ENCODE measurements at places on chromosomes 12 and 14.

DNA sequence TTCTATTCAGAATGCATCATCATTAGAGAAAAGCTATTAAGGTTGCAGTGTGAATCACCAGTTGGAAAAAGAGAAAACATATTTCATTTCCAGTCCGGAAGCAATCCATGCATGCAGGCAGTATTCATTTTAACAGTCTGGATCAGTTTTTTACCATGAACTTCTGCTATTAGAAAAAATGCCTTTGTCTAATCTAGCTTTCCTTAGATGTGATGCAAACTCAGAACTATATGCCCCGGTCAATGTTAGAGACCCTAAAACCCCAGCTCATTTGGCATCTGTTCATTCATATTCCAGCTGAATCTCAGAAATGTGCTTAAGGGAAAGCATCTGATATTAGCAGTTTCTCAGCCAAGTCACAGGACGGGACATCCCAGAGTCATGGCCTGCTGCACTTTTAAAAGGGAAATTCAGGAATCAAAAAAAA is 8.5 kb downstream of the IRAK3 start:
- DNase-seq = no peak

DNA sequence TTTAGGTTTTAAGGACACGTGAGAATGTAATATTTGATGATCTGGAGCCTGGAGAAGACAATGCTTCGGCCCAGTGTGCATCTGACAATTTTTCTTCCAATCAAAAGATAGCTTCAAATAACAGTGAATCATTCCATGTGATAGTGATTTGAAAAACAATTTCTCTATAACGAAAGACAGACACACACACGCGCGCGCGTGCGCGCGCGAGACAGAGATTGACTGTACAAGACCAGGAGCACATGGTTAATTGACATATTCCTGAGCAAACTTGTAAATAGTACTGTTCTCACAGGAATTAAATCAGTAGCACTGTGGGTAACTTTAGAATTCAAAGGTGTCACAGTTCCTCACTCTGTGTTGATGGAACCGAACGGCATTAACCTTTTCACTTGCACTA is 287.5 kb upstream of the LMO3 start:
- DNase-seq = no peak

DNA sequence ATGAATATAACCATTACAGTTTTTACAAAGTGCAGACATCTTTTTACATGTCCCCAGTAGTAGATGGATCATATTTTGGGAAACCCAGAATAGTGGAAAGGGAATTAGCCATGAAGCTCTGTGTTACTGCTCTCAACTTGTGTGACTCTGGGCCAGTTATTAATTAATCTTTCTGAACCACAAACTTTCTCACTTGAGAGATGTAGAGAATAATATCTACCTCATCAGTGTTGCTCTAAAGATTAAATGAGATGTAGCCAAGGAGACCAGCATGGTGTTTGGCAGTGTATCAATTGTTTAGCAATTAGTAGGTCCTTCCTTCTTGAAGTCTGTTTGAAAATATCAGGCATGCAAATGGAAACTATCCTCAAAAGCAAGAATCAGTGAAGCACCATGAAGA is 169.2 kb downstream of the TMTC2 start:
- DNase-seq = no peak

- DNase-seq = no peak
Measured at GRCh38 chr14:68834816-68835215, 41.9 kb upstream of the ZFP36L1 start.

DNA sequence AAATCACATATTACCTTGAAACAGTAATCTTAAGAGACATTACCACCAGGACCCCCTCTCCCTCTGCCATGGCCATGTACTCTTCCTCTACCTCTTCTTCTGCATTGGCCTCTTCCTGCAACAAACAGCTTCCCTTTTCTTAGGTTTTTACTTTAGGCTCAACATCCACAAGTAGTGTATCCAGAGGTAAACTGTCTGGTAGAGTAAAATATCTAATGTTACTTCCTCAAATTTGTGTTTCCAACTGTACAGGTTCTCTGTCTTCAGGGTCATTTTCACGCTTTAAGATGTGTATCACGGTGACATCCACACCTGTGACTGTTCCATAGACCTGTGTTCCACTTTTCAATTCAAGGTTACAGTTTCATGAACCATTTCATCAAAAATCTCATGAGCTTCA is 13.4 kb downstream of the CDK17 start:
- DNase-seq = no peak

- peak; percentile 81 for DNase-seq
Measured at GRCh38 chr12:95182868-95183415, 34.3 kb downstream of the FGD6 start.

- DNase-seq = peak; percentile 12
Measured at GRCh38 chr14:92449404-92450181, 64.0 kb upstream of the RIN3 start.

GRCh38 chr12:53051058-53051880 is 1.4 kb downstream of the TNS2 start:
- peak; percentile 91 for DNase-seq

- no peak for DNase-seq
Measured at GRCh38 chr14:103593577-103593976, 30.8 kb downstream of the COA8 start.

GRCh38 chr12:103956509-103957027 is 9.1 kb upstream of the TDG start:
- DNase-seq = no peak

DNA sequence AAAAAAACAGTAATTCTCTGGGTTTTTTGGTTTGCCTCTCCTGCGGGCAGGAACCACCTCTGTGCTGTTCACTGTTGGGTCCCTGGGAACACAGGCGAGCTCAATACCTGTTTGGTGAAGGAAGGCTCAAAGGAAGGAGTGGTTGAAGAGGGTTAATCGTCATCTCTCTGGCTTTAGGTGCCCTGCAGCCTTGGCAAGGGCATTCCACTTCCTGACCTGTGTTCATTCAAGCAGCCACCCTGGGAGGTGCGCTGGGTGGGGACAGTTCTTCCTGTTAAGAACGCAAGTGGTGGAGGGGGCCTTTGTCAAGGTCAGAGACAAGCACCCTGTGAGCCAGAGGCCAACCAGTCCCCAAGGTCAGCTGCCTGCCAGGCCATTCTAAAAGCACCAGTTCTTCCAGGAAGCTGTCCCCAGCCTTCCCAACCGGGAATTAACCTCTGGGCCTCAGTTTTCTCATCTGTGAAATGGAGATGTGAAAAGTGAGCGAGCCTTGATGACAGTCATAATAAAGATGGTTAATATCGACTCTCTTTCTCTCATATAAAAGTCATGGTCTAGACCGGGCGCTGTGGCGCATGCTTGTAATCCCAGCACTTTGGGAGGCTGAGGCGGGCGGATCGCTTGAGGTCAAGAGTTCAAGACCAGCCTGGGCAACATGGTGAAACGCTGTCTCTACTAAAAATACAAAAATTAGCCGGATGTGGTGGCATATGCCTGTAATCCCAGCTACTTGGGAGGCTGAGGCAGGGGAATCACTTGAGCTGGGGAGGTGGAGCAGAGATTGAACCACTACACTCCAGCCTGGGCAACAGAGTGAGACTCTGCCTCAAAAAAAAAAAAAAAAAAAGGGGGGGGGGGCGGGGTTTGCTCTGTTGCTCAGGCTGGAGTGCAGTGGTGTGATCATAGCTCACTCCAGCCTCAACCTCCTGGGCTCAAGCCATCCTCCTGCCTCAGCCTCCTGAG is 6.1 kb downstream of the RHOF start:
- DNase-seq = no peak

DNA sequence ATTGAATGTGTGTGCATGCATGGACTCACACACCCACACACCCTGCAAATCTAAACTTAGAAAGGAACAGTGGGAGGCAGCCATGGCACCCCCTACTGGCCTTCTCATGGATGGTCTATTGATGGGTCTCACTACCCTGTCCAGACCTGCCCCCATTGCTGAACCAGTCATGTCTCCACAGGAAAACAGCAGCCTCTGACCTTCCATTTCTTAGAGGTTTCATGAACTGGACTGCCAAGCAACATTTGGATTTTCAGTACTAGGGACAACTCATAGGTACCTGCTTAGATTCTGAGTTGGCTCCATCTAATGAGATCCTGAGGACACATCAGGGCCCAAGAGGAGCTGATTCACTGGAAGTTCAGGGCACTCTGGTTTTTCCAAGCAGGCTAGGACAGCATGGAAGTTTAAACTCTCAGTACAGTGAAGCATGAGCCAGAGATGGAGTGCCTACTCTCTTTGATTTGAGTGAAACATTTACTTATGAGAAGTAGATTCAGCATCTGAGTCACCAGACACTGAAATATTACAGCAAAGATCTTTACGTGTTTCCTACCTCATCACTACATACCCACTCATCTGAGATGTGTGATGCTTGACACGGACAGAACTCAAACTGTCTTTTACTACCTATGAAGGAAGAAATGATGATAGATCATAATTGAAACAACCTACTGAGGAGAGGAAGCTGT is 98.9 kb upstream of the PLEKHG7 start:
- DNase-seq = no peak

GRCh38 chr14:34060651-34060999 is 109.8 kb upstream of the EGLN3 start:
- DNase-seq = no peak

DNA sequence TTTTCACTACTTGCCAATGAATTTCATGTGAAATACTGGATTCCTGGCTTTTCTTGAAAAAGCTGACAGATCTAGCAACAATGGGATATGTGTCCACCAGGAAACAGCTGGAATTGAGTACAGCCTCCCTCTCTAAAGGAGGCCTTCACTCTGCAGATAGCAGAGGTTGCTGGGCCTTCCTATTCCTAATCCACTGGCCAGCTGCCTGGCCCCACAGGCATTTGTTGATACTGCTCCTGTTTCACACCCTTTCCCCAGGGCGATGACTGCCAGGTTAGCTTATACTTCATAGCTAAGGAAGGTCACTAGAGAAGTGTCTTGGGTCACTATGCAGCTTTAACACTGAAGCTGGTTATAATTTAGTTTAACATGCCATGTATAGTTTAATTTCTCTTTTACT is 87.5 kb upstream of the PDZRN4 start:
- peak; percentile 4 for DNase-seq

GRCh38 chr12:12890543-12891079 is 751 bp upstream of the GPRC5A start:
- peak; percentile 75 for DNase-seq

DNA sequence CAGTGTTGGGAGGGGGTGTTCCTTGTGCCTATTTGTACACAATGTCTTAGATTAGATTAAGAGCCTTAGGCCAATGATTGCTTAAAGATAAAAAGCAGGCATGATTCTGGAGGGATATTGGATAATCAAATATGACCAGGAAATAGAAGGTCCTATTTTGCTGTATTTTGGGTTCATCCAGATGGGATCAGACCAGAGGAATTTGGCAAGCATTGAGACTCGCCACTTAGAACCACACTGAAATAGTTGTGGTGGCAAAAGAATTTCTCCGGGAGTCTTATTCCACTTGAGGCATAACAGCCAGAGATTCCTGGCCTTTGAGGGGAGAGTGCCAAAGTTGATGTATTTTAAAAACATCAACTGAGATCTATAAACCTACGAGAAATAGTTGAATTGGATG is 327.2 kb downstream of the RAD51B start:
- peak; percentile 98 for DNase-seq

DNA sequence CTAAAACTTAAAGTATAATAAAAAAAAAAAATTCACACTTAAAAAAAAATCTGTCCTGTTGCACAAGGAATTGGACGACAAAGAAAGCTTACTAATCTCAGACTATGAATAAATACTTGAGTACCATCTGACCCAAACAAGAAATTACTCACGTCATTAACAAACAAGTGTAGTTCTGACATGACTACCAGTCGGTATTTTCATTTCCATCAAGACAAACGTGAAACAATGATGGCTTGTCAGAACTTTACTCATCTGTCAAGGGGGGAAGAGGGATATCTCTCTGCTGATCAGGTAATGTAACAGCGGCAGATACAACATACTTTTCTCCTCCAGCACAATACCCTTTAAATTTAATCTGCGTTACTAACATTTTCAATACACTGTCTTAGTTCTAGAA is 78.3 kb downstream of the CDK17 start:
- DNase-seq = no peak

DNA sequence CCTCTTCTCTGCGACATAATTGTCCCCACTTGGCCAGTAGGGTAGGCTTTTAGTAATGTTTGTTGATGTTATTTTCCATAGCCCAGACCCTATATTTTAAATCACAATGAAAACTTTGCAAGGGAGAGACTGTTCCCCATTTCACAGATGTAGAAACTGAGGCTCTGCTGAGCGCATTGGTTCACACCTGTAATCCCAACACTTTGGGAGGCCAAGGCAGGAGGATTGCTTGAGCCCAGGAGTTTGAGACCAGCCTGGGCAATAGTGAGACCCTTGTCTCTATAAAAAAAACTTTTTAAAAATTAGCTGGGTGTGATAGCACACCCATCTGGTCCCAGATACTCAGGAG is 114.8 kb downstream of the DIP2B start:
- no peak for DNase-seq

DNA sequence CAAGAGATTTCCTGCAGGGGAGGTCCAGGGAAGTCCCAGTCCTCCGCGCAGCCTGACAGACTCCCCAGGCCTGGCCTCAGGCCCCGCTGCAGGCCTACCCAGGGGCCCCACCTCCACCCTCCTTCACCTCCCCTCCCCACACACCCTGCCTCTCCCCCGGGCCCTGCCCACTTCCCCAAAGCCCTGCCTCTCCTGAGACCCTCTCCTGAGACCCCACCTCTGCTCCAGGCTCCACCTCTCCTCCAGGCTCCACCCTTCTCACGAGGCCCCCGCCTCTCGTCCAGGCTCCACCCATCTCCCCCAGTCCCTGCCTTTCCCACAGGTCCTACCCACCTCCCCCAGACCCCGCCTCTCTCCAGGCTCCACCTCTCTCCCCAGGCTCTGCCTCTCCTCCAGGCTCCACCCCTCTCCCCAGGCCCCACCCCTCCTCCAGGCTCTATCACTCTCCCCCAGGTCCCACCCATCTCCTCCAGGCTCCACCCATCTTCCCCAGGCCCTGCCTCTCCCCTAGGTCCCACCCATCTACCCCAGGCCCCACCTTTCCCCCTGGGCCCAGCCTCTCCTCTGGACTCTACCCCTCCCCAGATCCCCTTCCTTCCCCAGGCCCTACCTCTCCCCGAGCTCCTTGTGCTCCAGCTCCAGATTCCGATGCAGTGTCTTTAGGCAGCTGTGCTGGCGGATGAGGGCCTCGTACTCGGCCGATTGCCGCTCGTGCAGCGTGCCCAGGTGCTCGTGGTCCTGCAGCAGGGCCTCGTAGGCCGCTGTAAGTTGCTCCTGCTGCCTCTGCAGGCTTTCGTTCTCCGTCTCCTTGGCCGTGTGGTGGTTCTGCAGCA is 58.8 kb upstream of the GPR68 start:
- DNase-seq = peak; percentile 32

GRCh38 chr12:91959220-91959619 is 186.4 kb downstream of the BTG1 start:
- no peak for DNase-seq

- DNase-seq = no peak
Measured at GRCh38 chr14:54123841-54124240, 167.2 kb upstream of the BMP4 start.

DNA sequence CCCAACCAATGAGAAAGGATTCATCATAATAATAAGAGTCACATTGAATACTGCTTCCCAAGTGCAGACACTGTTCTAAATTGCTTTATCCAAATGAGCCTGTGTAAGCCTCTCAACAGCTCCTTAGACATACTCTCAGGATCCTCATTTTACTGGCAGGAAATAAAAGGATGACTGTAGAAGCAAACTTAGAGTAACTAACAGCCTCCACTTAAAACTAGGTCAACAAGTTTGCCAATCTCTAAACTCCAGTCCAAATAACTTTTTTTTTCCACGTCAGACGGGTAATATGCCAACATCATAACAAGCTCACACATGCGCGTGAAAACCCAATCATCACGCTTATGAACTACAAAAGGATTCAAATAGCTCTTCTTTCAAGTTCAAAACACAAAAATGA is 15.3 kb upstream of the DPF3 start:
- no peak for DNase-seq

- DNase-seq = no peak
Measured at GRCh38 chr14:100142073-100143040, 17.1 kb downstream of the DEGS2 start.

Measured in amniotic epithelial cell (primary cell).